ENCODE measurements at places on chromosomes 7 and 10.

- no peaks in the 10 kb centered on the region for H3K36me3 ChIP-seq
- DNase-seq, result no peak
- no peaks in the 10 kb centered on the region for H3K4me1 ChIP-seq
- H3K4me3 ChIP-seq, result no peak overlapping the region
- no peaks in the 10 kb centered on the region for H3K27me3 ChIP-seq
Observed at GRCh38 chr7:46296526-46296925, 375.5 kb upstream of the IGFBP3 start.

DNA sequence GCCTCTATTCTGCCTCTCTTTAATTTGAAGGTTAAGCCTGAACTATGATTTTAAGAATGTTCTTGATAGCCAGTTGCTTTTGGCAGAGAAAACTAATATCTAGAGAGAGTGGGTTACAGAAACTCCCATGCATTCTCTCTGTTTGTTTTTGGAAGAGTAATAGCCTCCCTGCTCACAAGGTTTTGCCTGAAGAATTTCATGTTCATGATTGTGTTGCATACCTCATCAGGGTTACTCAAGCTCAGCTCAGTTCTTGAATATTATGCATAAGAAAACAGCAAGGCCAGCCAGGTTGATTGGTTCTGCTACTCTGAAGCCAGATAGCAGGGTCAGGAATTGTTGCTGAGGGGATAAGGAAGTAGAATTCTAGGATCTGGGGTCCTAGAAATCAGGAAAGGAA is 137.4 kb downstream of the MDFIC start:
- H3K4me1 ChIP-seq, result peaks cover 17% of the 10 kb centered on the region
- DNase-seq, result no peak
- H3K27ac ChIP-seq, result no peak overlapping the region

DNA sequence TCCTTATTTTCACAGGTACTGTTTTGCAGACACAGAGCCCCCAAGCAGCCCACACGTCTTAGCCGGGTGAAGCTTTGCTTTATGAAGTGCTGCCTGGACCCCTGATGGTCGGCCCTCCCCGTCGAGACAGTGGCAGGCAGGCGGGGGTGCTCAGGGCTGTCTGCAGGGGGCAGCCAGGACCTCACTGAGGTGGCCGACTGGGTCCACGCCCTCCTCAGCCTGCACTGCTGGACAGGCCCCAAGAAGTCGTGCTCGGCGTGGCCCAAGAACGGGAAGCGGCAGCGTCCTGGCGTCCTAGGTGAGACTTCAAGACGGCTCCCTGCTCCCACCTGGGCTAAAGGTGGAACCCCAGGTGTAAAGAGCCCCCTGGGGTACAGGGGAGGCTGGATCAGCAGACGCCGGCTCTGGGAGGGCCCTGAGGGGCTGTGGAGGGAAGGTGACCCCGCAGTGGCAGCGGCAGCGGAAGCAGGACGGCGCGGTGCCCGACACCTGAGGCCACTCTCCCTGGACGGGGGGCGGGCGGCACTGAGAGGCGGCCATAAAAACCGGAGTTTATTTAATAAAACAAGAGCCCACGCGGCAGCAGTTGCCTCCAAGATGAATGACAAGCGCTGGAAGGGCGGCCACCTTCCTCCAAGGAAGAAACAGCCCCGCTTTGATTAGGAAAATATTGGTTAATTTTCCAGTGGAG is 179.4 kb downstream of the ELFN1 start:
- H3K27me3 ChIP-seq, result no peaks in the 10 kb centered on the region
- no peak overlapping the region for H3K4me3 ChIP-seq
- H3K27ac ChIP-seq, result no peak overlapping the region
- H3K4me1 ChIP-seq, result no peaks in the 10 kb centered on the region
- peak; percentile 24 for DNase-seq

GRCh38 chr10:19713800-19714525 is 102.3 kb upstream of the PLXDC2 start:
- DNase-seq, result no peak
- H3K4me3 ChIP-seq, result no peak overlapping the region
- H3K4me1 ChIP-seq, result no peaks in the 10 kb centered on the region
- no peaks in the 10 kb centered on the region for H3K36me3 ChIP-seq

- peaks cover 40% of the 10 kb centered on the region for H3K36me3 ChIP-seq
- H3K27me3 ChIP-seq, result no peaks in the 10 kb centered on the region
- H3K4me1 ChIP-seq, result peaks cover 3% of the 10 kb centered on the region
- DNase-seq, result no peak
- no peak overlapping the region for H3K27ac ChIP-seq
Observed at GRCh38 chr7:66409493-66409892, 204.4 kb downstream of the TPST1 start.

DNA sequence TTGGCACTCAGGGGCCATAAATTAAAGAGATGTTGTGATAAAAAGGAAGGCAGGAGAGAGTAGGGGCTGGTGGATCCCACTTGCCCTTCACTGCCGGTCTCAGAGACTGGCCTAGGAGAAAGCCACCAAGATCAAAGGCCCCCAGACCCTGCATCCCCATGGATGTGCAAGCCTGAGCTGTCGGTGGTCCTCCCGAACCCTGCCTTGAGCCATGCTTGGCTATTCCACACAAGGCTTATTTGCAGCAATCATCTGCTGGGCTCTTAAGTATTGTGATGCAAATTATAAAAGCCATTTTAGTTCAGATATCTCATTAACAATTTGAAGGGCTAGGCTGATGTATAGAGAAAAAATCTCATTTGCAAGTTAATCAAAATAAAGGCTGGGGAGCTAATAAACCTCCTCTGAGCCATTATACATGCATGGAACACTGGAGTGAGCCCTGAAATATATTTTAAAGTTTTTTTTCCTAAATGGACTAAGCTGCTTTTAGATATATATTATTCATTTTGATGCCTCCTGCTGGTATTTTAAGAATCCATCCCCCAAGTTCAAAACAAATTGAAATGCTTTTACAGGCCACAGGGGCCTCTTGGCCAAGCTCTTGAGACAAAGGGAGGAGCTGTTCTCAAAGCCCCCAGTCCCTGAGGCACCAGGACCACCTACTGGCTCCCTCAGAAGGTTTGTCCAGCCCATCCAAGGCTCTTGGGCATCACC is 28.1 kb downstream of the OAT start:
- DNase-seq, result no peak
- H3K36me3 ChIP-seq, result no peaks in the 10 kb centered on the region
- H3K27ac ChIP-seq, result no peak overlapping the region
- H3K27me3 ChIP-seq, result no peaks in the 10 kb centered on the region

- no peaks in the 10 kb centered on the region for H3K36me3 ChIP-seq
- no peak overlapping the region for H3K27ac ChIP-seq
- DNase-seq, result no peak
- H3K4me3 ChIP-seq, result no peak overlapping the region
- H3K27me3 ChIP-seq, result no peaks in the 10 kb centered on the region
Observed at GRCh38 chr10:131638880-131639278, 261.9 kb upstream of the PPP2R2D start.

DNA sequence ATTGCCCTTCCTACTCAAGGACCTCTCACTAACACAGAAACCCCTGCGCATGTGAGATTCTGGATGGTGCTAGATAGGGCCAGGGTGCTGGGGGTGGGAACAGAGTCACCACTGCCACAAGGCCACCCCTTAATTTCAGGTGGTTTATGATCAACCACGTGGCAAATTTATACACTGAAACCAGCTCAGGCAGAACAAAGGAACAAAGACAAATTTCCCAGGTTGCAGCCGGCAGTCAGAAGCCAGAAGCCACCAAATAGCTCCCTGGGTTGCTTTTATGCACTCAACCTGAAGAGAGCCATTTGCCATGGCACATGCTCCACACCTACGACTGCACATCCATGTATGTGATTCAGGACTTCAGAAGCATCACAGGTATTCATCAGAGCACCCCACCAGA is 2.5 kb downstream of the VOPP1 start:
- no peaks in the 10 kb centered on the region for H3K27me3 ChIP-seq
- H3K4me1 ChIP-seq, result peaks cover 48% of the 10 kb centered on the region
- no peaks in the 10 kb centered on the region for H3K36me3 ChIP-seq
- no peak for DNase-seq
- no peak overlapping the region for H3K27ac ChIP-seq

DNA sequence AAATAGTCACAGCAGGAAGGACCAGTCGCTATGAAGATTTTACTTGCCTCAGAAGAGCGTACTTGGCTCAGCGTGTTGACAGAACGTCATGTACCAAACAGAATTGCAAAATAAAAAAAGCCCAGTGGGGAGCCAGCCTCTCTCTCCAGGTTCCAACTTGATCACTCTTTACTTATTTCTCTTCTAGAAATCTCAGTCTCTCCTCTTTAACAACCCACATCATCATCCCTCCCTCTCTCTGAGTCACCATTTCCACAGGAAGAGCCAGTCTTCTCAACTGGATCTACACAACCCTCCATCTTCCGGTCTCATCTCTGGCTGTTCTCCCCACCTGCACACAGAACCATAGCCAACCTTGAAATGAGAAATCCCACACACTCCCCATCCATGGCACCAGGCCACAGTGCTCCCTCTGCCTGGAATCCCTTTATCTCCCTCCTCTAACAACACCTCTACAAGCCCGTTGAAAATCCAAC is 718.3 kb downstream of the GRID1 start:
- H3K27me3 ChIP-seq, result no peaks in the 10 kb centered on the region
- H3K4me1 ChIP-seq, result no peaks in the 10 kb centered on the region
- no peaks in the 10 kb centered on the region for H3K36me3 ChIP-seq

DNA sequence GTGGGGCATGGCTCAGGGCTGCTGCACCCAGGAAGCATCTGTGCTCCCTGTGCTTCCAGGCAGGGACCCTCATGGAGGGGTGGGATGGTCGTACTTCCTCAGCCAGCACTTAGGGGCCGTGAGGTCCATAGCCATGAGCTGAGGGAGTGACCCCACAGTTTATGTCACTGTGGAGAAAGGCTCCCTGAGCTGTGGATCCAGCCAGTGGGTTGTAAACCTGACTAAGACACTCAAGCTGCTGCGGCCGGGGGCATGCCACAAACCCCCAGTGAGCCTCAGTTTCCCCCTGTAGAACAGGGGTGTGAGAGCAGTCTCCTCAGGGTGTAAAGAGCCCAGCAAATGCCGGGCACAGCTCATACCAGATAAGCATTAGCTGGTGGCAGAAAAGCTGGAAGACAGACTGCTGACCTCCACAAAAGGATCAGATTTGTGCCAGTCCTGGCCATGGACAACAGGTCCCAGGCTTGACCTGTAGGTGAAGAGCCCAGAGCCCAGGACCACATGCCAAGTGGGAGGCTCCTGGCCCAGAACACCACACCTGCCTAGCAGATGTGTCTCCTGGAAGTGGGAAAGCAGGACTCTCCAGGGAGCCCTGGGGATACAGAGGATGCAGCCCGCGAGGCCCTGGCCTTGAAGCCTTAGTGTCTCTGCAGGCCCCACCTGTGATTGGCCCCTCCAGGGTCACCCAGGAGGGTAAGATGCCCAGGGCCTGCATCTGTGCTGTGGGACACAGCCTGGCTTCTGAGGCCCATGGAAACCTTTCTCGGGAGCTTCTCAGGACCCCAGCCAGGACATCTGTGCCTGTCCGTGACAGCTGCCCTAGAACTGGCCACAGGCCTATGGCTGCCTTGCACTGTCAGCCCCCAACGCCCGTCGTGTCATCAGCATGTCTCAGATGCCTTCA is 78.1 kb upstream of the RET start:
- no peaks in the 10 kb centered on the region for H3K4me1 ChIP-seq
- no peaks in the 10 kb centered on the region for H3K36me3 ChIP-seq
- H3K27me3 ChIP-seq, result no peaks in the 10 kb centered on the region
- no peak overlapping the region for H3K27ac ChIP-seq
- DNase-seq, result no peak

- H3K4me3 ChIP-seq, result no peak overlapping the region
- DNase-seq, result no peak
- no peaks in the 10 kb centered on the region for H3K27me3 ChIP-seq
- H3K4me1 ChIP-seq, result no peaks in the 10 kb centered on the region
- H3K36me3 ChIP-seq, result no peaks in the 10 kb centered on the region
Observed at GRCh38 chr10:58771863-58772262, 259.2 kb downstream of the BICC1 start.

- no peak overlapping the region for H3K27ac ChIP-seq
- H3K36me3 ChIP-seq, result no peaks in the 10 kb centered on the region
- DNase-seq, result no peak
Observed at GRCh38 chr7:95472581-95473161, 13.1 kb upstream of the ASB4 start.

GRCh38 chr7:140594131-140594691 is 46.4 kb downstream of the DENND2A start:
- H3K4me1 ChIP-seq, result peaks cover 9% of the 10 kb centered on the region
- H3K27me3 ChIP-seq, result no peaks in the 10 kb centered on the region
- no peaks in the 10 kb centered on the region for H3K36me3 ChIP-seq
- H3K4me3 ChIP-seq, result no peak overlapping the region
- H3K27ac ChIP-seq, result peak overlapping the region; percentile 28
- DNase-seq, result peak; percentile 63

- no peak overlapping the region for H3K27ac ChIP-seq
- H3K27me3 ChIP-seq, result no peaks in the 10 kb centered on the region
- no peak overlapping the region for H3K4me3 ChIP-seq
- DNase-seq, result no peak
Observed at GRCh38 chr10:67107670-67108069, 181.8 kb downstream of the LRRTM3 start.

- H3K27me3 ChIP-seq, result no peaks in the 10 kb centered on the region
- peak overlapping the region; percentile 82 for H3K27ac ChIP-seq
- H3K4me1 ChIP-seq, result peaks cover 64% of the 10 kb centered on the region
- no peak overlapping the region for H3K4me3 ChIP-seq
- no peaks in the 10 kb centered on the region for H3K36me3 ChIP-seq
- DNase-seq, result no peak
Observed at GRCh38 chr10:127919418-127920271, 12.7 kb downstream of the PTPRE start.

DNA sequence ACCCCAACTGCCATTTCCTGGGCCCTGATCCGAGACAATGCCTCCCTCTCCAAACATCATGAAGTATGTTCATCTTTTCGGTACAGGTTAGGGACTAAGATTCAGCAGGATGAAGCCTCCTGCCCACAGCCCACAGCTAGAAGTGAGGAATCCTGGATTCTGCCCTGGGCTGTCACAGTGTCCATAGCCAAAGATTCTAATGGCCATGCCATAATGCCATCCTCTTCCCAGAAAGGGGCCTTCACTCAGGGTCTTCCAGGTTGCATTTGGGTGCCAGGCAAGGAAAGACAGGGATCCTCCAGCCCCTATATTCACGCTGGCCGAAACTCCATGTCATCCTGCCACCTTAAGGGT is 15.7 kb upstream of the ZMIZ1 start:
- H3K4me3 ChIP-seq, result no peak overlapping the region
- peaks cover 17% of the 10 kb centered on the region for H3K4me1 ChIP-seq
- no peak for DNase-seq
- H3K36me3 ChIP-seq, result no peaks in the 10 kb centered on the region
- H3K27me3 ChIP-seq, result no peaks in the 10 kb centered on the region
